ENCODE measurements at places on chromosomes 3 and 15.
A peak's percentile ranks its signal among the peaks of the same experiment; 100 is the strongest.

DNA sequence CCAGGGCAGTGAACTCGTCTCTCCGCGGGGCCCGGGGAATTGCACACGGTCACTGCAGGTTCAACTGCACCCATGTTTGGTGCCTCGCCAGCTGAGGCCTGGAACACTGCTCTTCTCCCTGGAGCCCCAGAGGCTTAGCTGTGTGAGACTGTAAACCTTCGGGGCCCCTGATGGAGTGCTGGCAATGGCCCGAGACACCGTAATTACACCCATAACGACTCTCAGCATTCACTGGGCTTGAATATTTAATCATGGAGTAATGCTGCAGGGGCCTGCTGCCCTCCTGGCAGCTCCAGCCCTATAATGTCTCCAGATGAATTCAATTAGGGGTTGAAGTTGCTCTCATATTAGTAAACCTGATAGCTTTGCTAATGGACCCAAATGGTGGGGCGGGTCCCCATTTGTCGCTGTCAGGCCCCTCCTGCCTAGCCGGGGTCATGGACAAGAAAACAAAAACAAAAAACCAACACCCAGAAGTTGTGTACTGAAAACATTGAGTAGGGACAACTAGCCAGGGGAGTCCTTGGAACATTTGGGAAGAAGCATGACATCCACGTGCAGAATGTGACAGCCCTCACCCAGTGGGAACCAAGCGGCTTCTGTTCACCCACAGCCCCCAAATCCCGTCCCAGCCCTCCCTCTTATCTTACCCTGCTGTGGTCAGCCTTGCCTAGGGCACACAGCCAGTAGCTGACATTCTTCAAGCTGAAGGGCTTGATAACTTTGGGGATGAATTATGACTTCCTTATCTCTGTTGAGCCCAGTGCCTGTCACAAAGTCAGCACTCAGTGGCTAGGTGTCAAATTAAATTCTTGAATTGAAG is 74.3 kb upstream of the SCN5A start:
- H3K4me3 ChIP-seq = no peak overlapping the region
- H3K36me3 ChIP-seq = no peaks in the 10 kb centered on the region
- H3K27ac ChIP-seq = no peak overlapping the region
- H3K4me1 ChIP-seq = peaks cover 32% of the 10 kb centered on the region
- H3K27me3 ChIP-seq = 0 out of 3 replicates have a peak, but pooled peaks cover 8% of the 10 kb centered on the region

DNA sequence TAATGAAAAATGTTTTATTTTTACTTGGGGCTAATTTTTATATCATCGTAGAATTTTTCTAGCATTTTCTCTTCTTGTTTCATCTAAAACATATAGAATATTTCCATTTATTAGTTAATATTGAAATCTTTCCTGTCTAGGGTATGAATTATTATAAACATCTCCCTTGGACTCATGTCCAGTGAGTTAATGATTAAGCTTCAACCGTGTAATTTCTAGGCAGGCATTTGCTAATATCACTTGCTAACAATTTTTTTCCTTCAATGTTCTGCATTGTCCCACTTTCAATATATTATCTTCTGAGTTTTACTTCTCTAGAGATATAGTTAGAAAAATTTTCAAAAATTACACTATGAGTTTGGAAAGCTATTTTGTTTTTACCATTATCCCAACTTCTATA is 1371.6 kb upstream of the EPHA6 start:
- no peaks in the 10 kb centered on the region for H3K4me1 ChIP-seq
- no peak for DNase-seq

DNA sequence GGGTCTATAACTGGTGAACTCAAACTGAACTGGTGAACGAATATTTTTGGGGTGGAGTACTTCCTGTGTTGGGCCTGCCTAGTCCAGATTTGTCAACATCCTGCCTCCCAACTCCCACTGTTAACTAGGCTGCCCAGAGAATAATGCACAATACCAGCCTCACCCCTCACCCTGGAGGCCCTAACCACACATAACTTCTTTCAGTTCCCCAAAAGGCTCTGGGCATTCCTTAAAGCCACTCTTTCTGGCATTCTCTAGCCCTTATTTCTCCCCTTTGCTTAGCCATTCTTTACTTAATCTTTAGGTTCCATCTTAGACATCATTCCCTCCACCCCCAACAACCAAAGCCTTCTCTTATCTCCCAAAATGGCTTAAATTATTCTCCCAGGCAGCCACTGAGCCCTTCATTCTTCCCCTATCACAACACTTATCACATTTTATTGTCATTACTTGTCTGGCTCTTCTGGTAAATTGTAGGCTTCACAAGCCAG is 9.1 kb upstream of the SEC11A start:
- peaks cover 11% of the 10 kb centered on the region for H3K4me1 ChIP-seq
- no peak overlapping the region for H3K4me3 ChIP-seq
- no peak for DNase-seq
- H3K36me3 ChIP-seq = no peaks in the 10 kb centered on the region

DNA sequence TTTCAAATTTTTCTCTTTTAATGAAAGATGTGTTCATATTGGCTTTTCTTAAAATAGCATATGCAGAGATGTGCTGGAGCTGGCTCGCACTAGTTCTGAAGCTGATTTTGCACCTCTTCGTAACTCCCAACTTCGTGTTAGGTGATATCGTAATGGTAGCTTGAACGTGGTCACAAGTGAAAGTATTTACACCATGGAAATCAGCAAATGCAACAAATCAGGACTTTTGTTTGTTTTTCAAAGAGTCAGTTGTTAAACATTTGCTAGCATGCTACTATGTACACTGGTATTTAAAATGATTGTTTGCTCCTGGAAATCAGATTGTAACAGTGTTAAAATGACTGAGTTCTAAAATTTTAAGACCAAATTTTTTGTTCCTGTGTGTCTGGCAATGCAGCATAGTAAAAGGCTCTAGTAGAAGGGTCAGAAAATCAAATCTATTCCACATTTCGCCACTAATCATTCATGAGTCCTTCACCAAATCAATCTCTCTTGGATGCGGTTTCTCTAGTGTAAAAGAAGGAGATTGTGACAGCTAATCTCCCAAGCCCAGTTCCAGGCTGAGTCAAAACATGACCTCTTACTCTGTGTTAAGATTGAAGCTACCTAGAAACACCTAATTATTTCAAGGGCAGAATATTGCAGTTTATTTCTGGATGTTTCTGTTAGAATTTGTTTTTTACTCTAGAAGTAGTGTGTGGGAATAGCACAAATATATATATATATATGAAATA is 34.3 kb upstream of the CMC1 start:
- H3K4me1 ChIP-seq = no peaks in the 10 kb centered on the region
- no peak overlapping the region for H3K4me3 ChIP-seq
- H3K27me3 ChIP-seq = no peaks in the 10 kb centered on the region
- DNase-seq = no peak
- H3K27ac ChIP-seq = no peak overlapping the region

DNA sequence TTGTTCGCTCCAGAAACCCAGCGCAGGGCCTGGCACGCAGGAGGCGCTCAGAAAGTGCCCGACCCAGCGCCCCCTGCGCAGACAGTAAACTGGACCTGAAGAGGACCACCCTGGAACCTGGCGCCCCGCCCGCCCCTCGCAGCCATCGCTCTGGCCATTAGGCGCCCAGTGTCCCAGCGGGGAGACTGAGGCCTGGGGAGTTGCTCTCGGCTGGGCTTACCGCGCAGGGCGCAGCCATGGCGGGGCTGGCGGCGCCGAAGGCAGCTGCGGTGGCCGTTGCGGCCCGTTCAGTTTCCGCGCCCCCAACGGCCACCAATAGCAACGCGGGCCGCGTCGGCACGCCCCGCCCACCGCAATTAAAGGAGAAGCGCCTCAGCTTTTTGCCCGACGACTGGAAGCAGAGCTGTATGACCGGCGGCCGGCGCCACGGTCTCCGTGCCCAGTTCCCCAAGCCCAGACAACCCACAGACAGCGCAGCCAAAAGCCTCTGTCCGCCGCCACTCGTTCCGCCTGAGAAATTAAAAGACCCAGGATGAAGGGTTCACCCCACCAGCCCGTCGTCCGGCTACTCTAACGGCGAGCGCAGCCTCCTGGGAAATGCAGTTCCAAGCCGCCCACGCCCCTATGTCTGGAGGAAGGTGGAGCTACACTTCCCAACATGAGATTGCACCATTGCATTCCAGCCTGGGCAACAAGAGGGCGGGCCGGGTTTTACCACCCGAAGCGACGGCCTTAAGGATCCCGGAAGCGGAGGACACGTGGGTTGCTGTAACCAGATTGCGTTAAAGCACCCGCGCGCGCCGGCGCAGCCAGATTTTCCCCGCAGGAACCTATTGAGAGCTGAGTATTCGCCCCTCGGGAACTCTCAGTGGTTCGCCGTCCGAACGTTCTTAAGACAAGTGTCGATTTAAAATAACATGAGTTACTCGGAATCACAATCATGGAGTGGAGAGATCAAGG is at the start of gene POC1A:
POC1A (minus strand) TSS at position 289 of the 960 bp plus-strand sequence; CDS start at position 238, 51 bp downstream.
- peaks cover 11% of the 10 kb centered on the region for H3K4me1 ChIP-seq
- H3K4me3 ChIP-seq = peak within 1 kb of the TSS; percentile 95
- H3K27me3 ChIP-seq = no peaks in the 10 kb centered on the region
- peak within 1 kb of the TSS; percentile 69 for H3K27ac ChIP-seq

Measured in K562 (cell line).